ENCODE measurements at places on chromosomes 4 and X.

- DNase-seq = no peak
Measured at GRCh38 chr4:17702641-17703040, 78.8 kb downstream of the FAM184B start.

DNA sequence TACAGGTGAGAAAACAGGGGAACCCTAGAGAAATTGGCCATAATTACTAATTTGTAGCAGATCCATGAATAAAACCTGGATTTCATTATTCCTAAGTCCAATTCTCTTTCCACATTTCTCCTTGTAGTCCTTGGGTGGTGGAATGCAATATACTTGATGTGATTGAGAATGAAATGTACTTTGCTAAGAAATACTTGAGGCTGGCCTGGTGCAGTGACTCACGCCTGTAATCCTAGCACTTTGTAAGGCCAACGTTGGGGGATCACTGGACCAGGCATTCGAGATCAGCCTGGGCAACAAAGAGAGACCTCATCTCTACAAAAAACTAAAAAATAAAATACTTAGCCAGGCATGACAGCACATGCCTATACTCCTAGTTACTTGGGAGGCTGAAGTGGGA, 15.9 kb downstream of the TMEM184C start:
- peak; percentile 61 for DNase-seq

DNA sequence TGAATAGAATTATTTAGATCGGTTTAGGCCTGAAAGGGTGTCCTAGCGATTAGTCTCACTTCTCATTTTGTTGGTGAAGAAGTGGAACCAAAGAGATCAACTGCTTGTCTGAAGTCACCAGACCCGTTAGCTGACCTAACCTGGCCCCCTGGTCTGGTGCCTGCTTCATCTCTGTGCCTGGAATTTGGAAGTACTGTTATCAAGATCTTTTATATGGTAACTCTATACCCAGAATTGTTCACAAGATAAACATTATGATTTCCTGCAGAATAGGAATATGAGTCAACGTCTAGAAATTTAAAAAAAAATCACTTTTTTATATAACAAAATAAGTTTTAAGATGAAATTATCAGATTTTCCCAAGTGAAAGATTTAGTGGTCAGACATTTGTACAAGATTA, 37.2 kb downstream of the LRP2BP start:
- peak; percentile 72 for DNase-seq

DNA sequence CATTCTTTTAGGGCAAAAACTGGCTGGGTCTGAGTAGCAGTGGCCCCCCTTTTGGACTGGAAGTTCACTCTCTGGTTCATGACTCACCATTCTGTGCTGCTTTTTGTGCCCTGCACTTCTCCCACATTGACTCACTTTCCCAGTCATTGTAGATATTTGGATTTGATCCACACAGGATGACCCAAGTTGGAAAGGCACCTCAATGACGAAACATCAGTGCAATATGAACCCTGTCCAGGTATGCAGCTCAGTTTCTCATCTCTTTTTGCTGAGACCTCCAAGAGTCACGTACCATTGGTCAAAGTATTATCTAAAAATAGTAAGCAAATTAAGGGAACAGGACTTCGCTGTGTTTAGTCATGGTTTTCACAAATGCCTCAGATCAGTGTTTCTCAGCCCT, 92.7 kb downstream of the CBLL2 start:
- peak; percentile 66 for DNase-seq

DNA sequence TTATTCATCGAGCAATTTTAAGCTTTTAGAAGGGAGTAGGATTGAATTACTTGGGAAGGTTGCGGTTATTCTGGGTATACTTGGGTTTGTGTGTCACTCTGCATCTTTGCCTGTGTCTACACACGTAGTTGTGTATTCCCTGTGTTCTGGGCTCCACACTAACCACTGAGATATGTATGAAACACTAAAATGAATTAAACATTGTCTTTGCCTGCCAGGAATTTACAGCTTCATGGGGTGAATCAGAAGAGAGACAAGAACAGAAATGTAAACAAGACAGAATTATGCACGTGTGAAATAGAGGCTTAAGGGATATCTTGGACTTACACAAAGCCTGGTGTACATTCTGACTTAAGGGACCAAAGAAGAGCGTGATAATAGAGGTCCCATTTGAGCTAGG, 228.5 kb downstream of the AFF2 start:
- DNase-seq = peak; percentile 1

GRCh38 chr4:147090486-147090885, 144.8 kb upstream of the TTC29 start:
- no peak for DNase-seq

Data from fibroblast of skin of scalp (primary cell).